ENCODE measurements at places on chromosomes 2 and 18.

GRCh38 chr2:193885419-193885818 is 1690.7 kb upstream of the TMEFF2 start:
- no peak for DNase-seq

DNA sequence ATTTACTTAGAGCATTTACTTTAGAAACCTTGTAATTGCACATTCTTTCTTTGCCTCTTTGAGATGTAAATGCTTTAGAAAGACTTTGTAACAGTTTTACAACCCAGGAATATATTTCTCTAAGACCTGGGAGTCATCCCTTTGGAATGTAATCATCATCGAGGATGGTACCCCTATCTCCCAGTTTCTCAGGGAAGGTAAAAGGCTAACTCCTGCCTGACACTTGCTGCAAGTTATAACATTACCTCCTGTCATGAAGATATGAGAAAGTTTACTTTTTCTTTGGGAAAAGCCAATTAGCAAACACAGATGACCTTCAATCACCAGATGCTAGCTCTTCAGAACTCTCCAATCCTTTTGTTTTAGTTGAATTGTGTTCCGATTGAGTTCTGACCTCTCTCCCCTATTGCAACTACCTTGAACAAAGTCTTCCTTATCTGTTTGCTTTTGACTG is 420.3 kb upstream of the FSIP2 start:
- DNase-seq = no peak

DNA sequence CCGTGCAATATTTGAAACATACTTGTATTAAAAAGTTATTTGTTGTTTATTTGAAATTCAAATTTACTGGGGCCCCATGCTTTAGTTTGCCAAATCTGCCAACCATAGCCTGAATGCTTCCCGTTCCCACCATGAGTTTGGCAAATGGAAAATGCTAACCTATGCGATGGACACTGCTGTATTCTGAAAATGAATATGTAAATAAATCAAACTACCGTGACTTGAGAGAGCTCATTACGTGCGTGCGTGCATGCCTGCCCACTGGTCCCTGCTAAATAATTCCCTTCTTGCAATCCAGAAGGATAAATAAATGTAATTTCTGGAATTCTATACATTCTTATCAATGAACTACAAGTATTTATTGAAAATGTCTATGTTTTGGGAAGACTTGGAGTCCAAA is 3.2 kb downstream of the BOD1L2 start:
- DNase-seq = no peak

- DNase-seq = peak; percentile 82
Observed at GRCh38 chr2:15730545-15731212, 139.0 kb downstream of the DDX1 start.

DNA sequence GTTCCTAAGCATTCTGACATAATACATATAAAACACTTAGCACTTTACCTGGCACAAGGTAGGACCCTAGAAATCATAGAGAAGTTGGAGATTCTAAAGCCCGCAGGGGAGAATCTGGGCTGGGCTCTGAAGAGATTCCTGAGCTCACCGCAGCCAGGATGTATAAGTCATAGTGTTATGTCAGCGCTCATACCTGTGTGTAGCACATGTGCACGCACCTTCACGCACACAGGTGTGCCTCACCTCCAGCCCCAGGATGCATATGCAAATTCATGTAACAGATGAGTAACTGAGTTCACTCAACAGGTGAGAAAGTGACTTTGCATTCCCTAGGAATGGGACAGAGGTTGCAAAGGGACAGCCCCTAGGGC is 7.9 kb upstream of the SDC1 start:
- DNase-seq = no peak

DNA sequence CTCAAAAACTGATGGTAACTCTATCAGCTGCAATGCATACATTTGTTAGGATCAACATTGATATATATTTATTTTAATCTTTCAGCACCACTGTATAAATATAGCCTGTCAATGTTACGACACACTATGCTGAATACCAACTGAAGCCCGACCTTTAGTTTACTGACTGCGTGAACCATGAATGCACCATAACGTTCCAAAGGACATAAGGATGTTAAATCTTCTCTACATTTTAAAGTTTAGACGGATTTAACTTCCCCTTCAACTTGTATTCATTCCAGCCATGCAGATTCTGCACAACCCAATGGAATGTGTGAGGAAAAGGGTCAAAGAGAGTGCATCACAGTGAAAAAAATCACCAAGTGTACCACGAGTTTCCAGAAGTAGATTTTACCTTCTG is 489.5 kb downstream of the IRS1 start:
- DNase-seq = no peak

- no peak for DNase-seq
Observed at GRCh38 chr2:236535024-236535423, 34.6 kb upstream of the ACKR3 start.

- no peak for DNase-seq
Observed at GRCh38 chr2:214265991-214266489, 144.8 kb upstream of the VWC2L start.

DNA sequence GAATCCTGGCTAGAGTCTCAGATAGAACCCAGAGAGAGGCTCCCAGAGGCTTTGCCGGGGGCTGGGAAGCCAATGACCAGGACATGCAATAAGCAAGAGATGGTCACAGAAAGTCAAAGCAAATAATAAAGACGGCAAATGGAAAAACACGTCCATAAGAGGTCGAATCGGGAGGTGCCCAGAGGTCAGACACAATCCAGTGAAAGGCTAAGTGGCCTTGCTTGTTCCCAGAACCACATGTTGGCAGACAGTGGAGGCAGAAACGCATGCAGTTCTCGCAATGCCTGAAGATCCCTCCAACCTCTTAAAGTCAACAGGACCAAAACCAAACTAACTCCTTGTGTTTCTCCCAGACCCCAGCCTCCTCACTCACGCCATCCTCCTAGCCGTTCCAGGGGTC is 3.0 kb downstream of the CYB5A start:
- no peak for DNase-seq

DNA sequence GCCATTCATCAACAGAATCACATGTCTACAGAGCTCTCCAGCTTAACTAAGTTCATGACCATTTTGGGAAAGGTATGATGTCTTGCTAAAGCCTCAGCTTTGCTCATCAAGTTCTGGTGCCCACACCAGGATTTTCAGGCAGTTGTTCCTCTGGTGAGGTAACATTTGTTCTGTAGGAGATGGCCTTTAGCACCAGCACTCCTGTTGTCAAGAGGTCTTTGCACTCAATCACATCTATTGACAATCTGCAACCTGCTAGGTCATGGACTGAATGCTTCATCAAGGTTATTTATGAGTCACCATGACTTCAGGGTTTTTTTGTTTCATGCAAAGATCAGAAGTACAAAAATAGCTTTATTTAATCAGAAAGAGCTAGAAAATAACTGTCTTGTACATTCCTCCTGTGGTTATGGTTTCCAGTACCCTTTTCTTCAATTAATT is 36.6 kb upstream of the VIT start:
- DNase-seq = peak; percentile 16

DNA sequence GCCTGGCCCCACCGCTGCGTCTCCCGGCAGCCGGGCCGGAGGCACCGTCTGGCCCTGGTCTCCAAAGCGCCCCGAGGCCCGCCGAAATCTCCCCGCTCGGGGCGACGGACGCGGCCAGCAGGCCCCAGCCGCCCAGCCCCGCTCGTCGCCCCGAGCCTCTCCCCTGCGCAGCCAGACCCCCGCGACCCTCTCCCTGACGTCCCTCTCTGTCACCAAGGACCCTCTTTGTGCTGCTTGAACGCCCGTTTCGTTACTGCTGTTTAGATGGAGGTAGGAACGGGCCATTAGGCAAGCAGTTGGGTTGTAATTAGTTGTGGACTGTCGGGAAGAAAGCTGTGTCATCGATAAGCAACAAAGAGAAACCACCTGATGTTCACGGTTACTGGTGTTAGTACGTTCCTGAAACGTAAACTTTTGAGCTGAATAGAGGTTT is 686 bp downstream of the UBXN4 start:
- DNase-seq = peak; percentile 40

GRCh38 chr2:134308474-134309385 is 54.9 kb downstream of the MGAT5 start:
- DNase-seq = no peak

DNA sequence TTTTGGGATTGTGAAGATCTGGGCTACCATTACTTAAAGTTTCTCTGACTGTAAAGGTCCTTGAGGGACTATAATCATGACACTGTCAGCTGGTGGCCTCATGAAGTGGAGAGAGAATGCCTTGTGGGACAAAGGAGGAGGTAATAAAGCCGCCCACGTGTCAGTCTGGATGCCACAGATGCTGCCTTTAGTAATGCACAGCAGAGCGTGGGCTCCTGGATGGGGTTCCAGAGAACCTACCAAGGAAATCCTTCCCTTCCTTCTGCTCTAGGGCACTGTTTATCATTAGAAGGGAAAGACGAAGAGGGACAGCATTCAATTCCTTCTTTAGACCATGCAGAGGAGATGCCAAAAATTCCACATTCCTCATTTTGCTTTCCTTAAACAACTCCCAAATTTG is 63.5 kb downstream of the COL5A2 start:
- no peak for DNase-seq

DNA sequence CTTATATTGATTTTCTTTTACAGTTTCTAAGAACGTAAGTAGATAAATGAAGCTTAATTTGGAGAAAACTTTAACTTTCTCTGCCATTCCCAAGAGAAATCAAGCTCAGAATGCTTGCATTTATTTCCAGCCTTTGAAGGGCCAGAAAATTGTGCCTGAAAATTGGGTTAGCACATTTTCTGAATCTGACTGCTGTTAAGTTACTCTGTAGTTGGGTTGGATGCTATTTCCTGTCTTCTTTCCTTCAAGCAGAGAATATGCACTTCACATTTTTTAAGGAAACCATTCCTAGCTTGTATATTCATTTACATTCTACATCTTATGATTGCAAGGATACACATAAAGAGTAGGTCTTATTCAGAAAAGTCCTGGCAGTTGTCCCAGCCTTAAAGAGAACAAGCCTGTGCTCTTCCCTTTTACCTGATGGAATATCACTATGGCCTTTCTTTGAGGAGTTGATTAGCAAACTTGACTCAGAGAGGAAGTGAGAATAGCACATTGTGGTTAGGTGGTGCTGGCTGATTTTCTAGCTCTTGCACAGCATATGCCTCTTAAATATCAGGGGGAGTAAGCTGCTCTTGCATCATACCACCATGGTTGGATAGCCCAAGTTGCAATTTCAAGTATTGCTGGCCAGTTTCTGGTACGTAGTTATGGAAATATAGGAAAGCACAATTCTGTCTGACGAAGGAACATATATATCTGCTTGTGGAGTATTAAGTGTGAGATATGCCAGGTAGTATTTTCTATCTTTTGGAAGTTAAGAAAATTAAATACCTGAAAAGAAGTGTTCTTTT is 133.7 kb downstream of the COMMD1 start:
- DNase-seq = peak; percentile 75

- no peak for DNase-seq
Observed at GRCh38 chr2:26118682-26119081, 54.2 kb upstream of the GAREM2 start.

DNA sequence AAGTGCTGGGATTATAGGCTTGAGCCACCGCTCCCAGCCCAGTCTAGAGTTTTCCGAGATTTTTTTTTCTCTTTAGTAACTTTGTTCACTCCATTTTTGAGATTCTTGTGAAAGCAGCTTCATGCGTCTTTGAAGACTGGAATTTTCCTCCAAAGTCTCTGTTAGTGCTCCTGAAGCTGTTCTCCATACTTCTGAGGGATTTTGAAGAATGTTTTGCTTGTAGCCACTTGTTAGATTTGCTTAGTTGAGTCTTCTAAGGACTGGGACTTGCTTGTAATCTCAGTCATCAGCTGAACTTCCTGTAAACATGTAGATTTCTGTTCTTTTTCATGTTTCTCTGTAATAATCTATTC is 234.3 kb downstream of the MYCN start:
- DNase-seq = no peak

DNA sequence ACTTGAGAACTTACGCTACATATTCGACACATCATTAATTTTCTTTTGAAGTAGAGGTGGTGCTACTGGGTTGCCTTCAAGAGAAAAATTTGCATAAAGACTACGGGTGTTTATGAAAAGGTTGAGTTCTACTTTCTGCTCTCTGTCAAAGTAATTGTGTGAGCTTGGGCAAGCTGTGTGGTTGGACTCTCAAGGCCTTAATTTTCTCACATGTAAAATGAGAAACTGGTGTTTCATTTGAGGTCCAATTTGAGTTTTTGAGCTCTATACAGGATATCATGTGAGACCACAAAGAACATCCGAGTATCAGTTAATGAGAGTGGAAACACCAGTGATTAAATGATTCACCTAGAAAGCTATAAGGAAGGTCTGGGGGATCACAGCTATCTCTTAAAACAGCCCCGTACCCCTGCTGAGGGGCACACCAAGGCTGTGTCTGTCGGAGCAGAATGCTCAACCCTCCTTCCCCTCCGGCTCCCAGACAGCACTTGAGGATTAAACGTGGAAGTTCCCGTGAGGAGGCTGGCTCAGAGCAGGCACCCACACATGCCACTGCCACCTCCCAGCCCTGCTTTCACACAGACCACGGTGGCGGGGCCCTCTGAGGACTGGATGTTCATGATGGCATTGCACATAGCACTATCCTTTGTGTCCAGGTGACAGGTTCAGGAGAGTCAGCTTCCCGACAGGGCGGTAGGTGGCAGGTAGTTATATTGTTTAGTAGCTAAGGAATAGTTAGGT is 191.8 kb downstream of the RNF144A start:
- DNase-seq = no peak

GRCh38 chr2:110732422-110733413 is at the start of gene ACOXL:
Gene ACOXL, plus strand, starts transcription at chr2:110732573. Its CDS starts 35,817 bp downstream, at chr2:110768390.
- no peak for DNase-seq

GRCh38 chr2:19086231-19086651 is 272.2 kb downstream of the OSR1 start:
- DNase-seq = no peak

DNA sequence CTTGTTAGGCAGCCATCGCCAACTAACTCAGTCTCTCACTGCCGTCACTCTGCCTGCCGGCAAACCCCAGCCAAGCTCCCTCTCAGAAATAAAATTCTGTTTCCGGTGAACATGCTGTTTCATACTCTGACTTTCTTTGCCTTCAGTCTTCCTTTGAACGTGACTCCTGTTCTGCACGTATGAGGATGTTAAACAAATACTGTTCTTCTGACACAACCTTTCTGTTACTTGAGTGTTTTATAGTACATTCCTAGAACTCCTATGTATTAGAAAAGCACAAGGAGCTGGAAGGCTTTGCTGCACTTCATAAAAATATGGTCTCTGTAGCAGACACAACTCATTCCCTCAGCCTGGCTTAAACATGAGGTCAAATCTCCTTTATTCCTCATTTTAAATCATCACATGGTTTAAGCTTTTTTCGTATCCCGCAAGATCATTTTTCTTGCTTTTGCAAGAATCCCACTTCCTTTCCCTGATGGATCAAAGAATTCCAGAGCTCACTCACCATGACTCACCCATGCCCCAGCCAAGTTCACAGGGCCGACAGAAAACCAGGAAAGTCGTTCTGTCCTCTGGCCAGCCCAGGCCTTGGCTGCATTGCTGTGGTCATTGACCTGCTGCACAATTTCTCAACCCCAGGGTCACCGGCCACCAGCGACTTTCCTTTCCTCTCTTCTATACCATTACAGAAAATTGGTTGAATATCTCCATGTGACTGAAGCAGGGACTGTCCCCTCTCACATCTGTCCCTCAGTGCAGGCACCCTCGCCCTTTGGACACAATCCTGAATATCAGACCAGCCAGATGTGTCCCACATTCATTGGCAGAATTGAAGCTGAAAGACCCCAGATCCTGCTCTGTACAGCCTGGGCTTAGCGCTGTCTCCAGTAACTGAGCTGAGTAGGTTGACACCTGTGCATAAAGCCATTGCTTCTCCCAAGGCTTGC is 183.1 kb upstream of the ARL4C start:
- DNase-seq = peak; percentile 57

GRCh38 chr2:64763126-64763525 is 109.4 kb upstream of the SERTAD2 start:
- no peak for DNase-seq

All from SK-MEL-5 (cell line).